IMR-90 (cell line): ENCODE measurements at places on chromosomes 4 and X. TPM values are rescaled to one million over a fixed set of nuclear protein-coding genes. Genes with fewer than 3 reads are reported as not detected.
A peak's percentile ranks its signal among the peaks of the same experiment; 100 is the strongest.

Gene UGT2B15
- total RNA-seq, result not detected in 2 replicates

- H3K4me3 ChIP-seq, result no peak overlapping the region
- no peaks in the 10 kb centered on the region for H3K27me3 ChIP-seq
- no peak overlapping the region for H3K27ac ChIP-seq
- peak; percentile 6 for DNase-seq
These were observed 200.2 kb downstream of the ADGRA3 start for GRCh38 chr4:22315628-22316027.

Gene S100G
- not detected in 2 replicates for total RNA-seq

Gene NEIL3
- total RNA-seq, result 7.9 and 10.3 TPM in 2 replicates

- no peaks in the 10 kb centered on the region for H3K27me3 ChIP-seq
- no peak overlapping the region for H3K4me3 ChIP-seq
- H3K4me1 ChIP-seq, result peaks cover 15% of the 10 kb centered on the region
- DNase-seq, result peak; percentile 58
- peak overlapping the region; percentile 4; the same call in 1 of the 2 replicates for H3K27ac ChIP-seq
These were observed 7.2 kb downstream of the SCARB2 start for GRCh38 chr4:76206222-76206942.

GRCh38 chrX:71671938-71672337, 4.6 kb downstream of the LOC101059915 start:
- H3K36me3 ChIP-seq, result no peaks in the 10 kb centered on the region
- no peaks in the 10 kb centered on the region for H3K4me1 ChIP-seq
- DNase-seq, result no peak

DNA sequence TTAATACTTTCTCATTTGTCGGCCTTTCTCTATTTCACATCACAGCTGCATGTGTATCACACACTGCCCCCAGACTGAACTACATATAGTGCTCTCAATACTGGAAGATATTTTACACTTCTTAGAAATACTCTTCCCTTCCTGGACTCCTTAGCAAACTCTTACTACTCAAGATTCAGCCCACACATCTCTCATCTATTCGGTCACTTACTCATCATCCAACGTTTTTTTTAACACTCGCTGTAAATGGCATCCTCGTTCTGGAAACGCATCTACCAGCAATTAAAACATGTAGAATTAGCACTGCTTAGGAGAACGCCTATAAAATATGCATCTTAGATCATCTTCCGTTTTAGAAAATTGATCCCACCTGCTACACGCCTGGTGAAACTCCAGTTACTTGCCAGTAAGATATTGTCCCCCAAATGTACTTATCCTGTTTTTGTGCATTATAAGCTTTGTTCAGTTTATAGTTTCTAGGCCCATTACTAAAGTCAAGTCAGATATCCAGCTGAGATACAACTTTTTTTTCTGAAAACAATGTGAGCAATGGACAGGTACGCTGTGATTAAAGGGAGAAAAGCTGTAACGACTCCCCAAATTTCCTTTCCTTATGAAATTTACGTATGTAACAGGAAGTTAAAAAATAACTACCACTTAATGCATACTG, 1.0 kb downstream of the LRP2BP start:
- no peak overlapping the region for H3K4me3 ChIP-seq
- no peak for DNase-seq
- H3K4me1 ChIP-seq, result peaks cover 3% of the 10 kb centered on the region; the same call in 1 of the 2 replicates
- H3K27ac ChIP-seq, result no peak overlapping the region
- peaks cover 4% of the 10 kb centered on the region; the same call in 1 of the 2 replicates for H3K36me3 ChIP-seq

GRCh38 chrX:45472968-45473367, 272.3 kb upstream of the DIPK2B start:
- DNase-seq, result peak; percentile 68
- 0 out of 2 replicates have a peak, but pooled peaks cover 2% of the 10 kb centered on the region for H3K4me1 ChIP-seq
- H3K27me3 ChIP-seq, result no peaks in the 10 kb centered on the region; the same call in 1 of the 2 replicates
- H3K36me3 ChIP-seq, result no peaks in the 10 kb centered on the region
- H3K4me3 ChIP-seq, result no peak overlapping the region

DNA sequence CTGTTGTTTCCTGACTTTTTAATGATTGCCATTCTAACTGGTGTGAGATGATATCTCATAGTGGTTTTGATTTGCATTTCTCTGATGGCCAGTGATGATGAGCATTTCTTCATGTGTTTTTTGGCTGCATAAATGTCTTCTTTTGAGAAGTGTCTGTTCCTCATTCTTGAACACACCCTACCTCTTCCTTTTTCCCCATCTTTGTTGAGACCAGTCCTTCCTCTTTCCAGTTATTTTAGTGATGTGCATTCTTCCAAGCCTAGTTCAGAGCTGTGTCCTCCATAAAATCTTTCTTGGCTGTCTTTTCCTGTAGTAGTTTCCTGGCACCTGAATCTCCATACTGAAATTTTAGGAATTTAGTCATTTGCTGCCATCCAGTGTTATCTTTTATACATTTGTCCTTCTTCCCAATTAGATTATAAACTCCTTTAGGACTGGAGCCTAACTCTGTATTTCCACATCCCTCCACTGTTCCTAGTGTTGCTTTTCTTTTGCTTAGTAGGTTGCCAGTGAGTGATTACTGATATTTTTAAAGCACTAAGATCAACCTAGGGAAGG, 11.4 kb downstream of the FHIP1A start:
- no peaks in the 10 kb centered on the region for H3K36me3 ChIP-seq
- H3K27me3 ChIP-seq, result peaks cover 2% of the 10 kb centered on the region; the same call in 1 of the 2 replicates
- H3K4me3 ChIP-seq, result no peak overlapping the region
- no peak overlapping the region for H3K27ac ChIP-seq
- H3K4me1 ChIP-seq, result no peaks in the 10 kb centered on the region; the same call in 1 of the 2 replicates
- no peak for DNase-seq

Gene TRIM61
- 4.2 and 4.7 TPM in 2 replicates for total RNA-seq

DNA sequence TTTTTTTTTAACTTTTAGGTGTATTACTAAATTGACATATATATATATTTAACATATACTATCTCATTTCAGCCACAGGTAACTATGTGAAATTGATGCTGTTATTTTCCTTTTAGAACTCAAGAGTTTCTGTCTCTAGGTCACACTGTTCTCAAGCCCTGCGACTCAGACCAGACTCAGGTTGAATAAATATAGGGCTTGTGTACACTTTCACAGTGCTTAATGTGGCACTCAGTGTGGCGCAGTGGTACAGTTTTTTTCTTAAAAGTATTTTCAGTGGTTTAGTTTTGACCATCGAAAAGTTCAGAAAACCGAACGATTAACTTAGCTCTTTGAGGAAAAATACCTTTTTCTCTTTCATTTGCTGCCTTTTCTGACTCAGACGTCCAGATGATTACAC, 24.7 kb downstream of the PACRGL start:
- H3K4me3 ChIP-seq, result no peak overlapping the region
- DNase-seq, result no peak
- no peaks in the 10 kb centered on the region for H3K4me1 ChIP-seq
- peaks cover 12% of the 10 kb centered on the region for H3K36me3 ChIP-seq
- H3K27ac ChIP-seq, result no peak overlapping the region
- H3K27me3 ChIP-seq, result no peaks in the 10 kb centered on the region

Gene GAR1
- 1.1 and 4.4 TPM in 2 replicates for total RNA-seq

Gene IQCM
- total RNA-seq, result not detected in 2 replicates

Gene CCDC110
- total RNA-seq, result 0.90 and 1.4 TPM in 2 replicates

Gene PTPN13
- total RNA-seq, result 29.0 and 31.4 TPM in 2 replicates

GRCh38 chr4:40572692-40573310, 56.9 kb downstream of the RBM47 start:
- H3K27me3 ChIP-seq, result no peaks in the 10 kb centered on the region
- no peaks in the 10 kb centered on the region for H3K36me3 ChIP-seq

- H3K27ac ChIP-seq, result no peak overlapping the region
- no peak for DNase-seq
- no peaks in the 10 kb centered on the region for H3K4me1 ChIP-seq
These were observed 169.2 kb upstream of the ATP6AP2 start for GRCh38 chrX:40411340-40412111.

DNA sequence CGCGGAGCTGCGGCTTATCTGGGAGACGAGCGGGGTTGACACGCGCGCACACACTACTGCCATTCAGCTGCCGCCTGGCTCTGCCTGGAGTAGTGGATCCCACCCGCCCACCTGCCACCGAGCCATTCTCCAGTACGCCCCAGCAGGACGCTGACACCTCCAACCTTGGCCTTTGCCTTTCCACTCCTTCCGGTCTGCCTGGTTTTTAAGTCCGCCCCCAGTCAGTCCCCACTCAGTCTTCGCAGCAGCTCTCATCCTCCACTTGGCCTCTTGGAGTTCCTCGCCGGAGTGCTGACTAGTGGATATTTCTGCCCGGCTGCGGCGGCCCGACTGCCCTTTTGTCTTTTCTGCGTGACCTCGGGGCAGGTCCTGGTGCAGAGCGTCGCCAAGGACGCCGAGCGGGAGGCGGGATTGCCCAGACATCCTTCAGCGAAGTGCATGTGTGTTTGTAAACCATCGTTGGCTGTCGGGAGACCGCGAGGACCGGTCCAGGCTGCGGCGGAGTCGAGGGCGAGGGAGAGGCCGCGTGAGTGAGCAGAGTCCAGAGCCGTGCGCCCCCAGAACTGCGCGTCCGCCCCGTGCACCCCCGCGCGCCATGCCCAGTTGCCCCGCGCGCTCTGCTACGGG, 1.1 kb downstream of the SLIT2 start:
- peak; percentile 39 for DNase-seq
- no peak overlapping the region; the same call in 1 of the 2 replicates for H3K27ac ChIP-seq
- H3K36me3 ChIP-seq, result no peaks in the 10 kb centered on the region

DNA sequence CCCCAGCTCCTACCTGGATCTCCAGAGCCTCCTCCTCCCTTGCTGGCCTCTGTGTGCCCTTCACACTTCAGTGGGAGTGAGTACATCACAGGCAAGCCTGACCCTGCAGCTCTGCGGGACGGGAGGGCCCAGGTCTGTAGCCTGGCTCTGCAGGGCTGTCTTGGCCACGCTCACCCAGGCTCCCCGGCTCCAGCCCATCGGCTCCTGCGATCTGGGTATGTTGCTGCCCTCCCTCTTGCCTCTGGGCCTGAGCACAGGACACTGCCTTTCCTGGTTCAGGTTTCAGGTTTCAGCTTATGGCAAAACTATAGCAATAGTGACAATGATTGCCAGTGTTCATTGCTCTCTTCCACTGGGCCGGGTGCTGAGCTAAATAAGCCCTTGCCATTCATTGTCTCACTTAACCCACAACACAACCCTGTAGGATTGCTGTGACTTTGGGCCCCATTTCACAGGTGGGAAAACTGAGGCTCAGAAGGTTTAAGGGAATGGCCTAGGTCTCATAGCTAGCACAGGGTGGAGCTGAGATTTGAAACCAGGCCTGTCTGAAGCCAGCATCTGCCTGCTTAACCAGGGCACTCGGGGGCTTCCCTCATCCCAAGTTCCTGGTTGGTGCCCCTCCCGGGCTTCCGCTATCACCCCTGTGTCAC, 44.6 kb upstream of the SORCS2 start:
- H3K27ac ChIP-seq, result no peak overlapping the region
- H3K4me1 ChIP-seq, result no peaks in the 10 kb centered on the region
- no peaks in the 10 kb centered on the region for H3K36me3 ChIP-seq
- no peak for DNase-seq
- H3K27me3 ChIP-seq, result peaks cover 65% of the 10 kb centered on the region
- H3K4me3 ChIP-seq, result no peak overlapping the region

DNA sequence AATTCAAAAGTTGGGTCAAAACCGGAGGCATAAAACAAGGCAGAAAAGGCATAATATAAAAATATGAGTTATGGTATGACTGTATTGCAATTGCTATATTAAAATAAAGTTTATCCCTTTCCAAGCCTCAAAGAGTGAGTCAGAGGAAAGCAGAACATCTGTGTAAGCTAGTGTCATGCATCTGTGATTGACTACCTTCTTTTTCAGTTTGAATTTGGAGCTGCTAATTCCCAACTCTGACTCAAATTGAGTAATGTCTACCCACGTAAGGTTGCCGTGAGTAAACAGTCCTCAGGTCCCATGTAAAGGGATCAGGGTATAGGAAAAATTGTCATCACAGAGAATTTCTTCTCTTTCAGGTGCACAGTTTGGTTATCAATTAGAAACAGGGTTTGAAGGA, 6.5 kb upstream of the SLITRK4 start:
- no peaks in the 10 kb centered on the region for H3K36me3 ChIP-seq
- no peak overlapping the region for H3K27ac ChIP-seq
- H3K27me3 ChIP-seq, result no peaks in the 10 kb centered on the region
- DNase-seq, result no peak
- H3K4me3 ChIP-seq, result no peak overlapping the region

GRCh38 chr4:161160718-161161117, 1003.1 kb downstream of the FSTL5 start:
- no peaks in the 10 kb centered on the region for H3K4me1 ChIP-seq
- H3K36me3 ChIP-seq, result no peaks in the 10 kb centered on the region
- H3K4me3 ChIP-seq, result no peak overlapping the region
- no peak for DNase-seq
- H3K27ac ChIP-seq, result no peak overlapping the region
- H3K27me3 ChIP-seq, result no peaks in the 10 kb centered on the region

- no peak overlapping the region for H3K4me3 ChIP-seq
- no peaks in the 10 kb centered on the region for H3K4me1 ChIP-seq
- no peak for DNase-seq
- no peak overlapping the region for H3K27ac ChIP-seq
- no peaks in the 10 kb centered on the region; the same call in 1 of the 2 replicates for H3K27me3 ChIP-seq
These were observed 120.4 kb downstream of the CT47B1 start for GRCh38 chrX:120755066-120755846.

Gene DCAF8L2
- not detected in 2 replicates for total RNA-seq

Gene DMP1
- not detected in 2 replicates for total RNA-seq

Gene BEND4
- total RNA-seq, result not detected in 2 replicates

Gene GAGE1
- total RNA-seq, result not detected in 2 replicates

Gene MUC7
- not detected in 2 replicates for total RNA-seq

GRCh38 chr4:173910891-173911290, 372.6 kb downstream of the FBXO8 start:
- H3K36me3 ChIP-seq, result no peaks in the 10 kb centered on the region
- H3K4me1 ChIP-seq, result no peaks in the 10 kb centered on the region
- no peak for DNase-seq
- no peaks in the 10 kb centered on the region for H3K27me3 ChIP-seq
- H3K27ac ChIP-seq, result no peak overlapping the region
- no peak overlapping the region for H3K4me3 ChIP-seq

DNA sequence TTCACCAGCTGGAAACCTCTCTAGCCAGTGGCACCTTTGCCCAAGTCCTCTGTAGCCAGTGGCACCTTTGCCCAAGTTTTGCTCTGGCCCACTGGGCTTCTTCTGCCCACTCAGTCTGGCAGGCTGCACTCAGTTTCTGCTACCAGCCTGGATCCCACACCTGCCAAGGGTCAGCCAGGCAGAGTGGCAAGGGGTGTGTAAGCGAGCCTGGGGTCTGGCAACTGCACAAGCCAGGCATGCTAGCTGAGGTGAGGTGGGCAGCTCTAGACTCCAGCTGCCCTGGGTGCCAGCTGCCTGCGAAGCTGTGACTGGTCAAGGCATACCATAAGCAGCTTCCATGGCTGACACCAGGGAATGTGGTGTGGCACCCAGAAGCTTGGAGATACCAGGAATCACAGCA, 233.1 kb upstream of the DKK2 start:
- H3K36me3 ChIP-seq, result no peaks in the 10 kb centered on the region
- no peak overlapping the region for H3K4me3 ChIP-seq
- no peaks in the 10 kb centered on the region for H3K4me1 ChIP-seq

DNA sequence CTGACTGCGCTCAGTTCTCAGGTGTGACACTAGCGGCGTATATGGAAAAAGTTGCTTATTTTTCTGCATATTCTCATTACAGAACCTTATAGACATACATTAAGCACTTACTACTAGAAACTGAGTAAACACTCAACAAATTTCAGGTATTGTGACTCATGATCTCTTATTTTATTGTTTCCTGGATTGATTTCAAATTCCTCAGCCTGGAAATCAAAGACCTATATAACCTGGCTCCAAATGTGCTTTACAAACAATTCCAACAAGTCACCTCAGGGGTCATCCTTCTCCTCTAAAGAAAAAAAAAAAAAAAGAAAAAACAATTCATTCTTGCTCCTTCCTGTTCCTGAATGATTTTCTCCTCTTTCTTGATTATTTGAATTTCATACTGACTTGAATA, 152.3 kb downstream of the ADAM29 start:
- H3K4me3 ChIP-seq, result no peak overlapping the region
- no peaks in the 10 kb centered on the region for H3K36me3 ChIP-seq
- no peaks in the 10 kb centered on the region for H3K4me1 ChIP-seq
- no peak overlapping the region for H3K27ac ChIP-seq
- H3K27me3 ChIP-seq, result no peaks in the 10 kb centered on the region
